ENCODE measurements at places on chromosomes 4 and X.

DNA sequence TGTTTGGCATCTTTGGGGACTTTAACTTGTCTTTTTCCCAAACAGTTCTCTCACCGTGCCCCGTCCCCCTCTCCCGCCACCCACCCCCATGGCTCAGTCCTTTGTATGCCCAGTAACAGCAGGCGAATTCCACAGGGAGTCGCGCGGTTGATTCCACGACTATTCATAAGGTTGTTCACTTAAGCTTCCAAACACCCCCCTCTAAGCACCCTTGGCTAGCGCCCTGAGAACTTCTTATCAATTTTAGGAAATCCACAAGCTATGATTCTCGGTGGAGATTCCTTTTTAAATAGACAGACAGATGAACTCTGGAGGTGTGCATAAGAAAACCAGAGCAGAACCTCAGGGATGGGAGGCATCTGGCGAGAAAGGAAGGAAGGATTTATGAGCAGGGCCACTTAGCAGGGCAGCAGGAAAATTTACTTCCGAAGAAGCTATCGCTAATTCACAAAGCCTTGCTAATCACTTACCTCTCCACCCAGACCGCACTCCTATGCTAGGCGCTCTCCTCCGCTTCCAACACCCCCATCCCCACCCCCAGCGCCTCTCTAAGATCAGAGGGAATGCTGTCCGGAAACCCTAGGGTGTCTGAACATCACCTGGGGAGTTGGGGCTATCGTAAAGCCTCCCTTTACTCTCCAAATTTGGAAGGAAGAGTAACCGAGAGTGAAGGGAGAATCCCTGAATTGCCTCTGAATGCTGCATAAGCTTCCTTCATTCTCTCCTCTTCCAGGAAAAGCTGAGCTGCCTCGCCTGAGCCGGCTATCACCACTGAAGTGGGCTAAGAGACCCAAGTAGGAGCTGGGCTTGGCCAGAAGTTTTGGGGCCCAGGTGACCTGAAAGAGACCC is 1.7 kb downstream of the UNC5C start:
- no peak for DNase-seq

DNA sequence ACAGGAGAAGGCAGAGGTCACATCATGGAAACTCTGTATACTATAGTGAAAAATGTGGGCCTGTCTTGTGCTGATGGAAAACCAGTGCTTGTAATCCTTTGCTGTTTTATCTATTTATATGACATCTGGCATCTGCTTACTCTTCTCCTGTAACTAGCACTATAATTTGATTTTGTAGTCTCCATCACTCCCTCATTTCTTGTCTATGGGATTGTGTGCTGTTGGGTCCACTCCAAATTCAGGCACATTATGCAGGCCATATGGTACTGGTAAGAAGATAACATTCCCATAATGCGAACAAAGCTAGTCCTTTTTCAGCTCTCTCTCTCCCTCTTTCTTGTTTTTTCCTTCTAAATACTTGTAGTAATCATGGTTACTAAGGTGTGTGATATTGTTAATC is 581.2 kb upstream of the IGFBP7 start:
- no peak for DNase-seq

- DNase-seq: no peak
These were observed 129.4 kb downstream of the RASL11B start for GRCh38 chr4:52991472-52991871.

GRCh38 chrX:81259714-81260395 is 58.0 kb downstream of the SH3BGRL start:
- DNase-seq: no peak

DNA sequence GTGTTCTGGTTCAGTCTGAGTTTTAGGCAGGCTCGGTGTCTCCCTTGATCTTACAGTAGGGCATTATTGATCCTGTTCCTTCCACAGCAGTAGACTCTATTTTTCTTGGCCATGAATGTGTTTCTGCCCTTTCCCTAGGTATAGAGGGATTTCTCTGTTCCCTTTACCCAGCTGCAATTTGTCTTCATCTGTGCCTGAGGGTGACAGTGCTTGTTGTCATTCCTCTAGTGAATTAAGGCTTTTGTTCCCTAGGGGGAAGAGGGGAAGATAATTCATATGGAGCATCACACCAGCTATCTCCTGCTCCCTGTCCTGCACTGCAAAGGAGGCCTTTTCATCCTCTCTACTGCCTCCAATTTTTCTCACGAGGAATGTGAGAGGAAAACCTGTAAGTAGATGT is 39.7 kb upstream of the CXorf51A start:
- no peak for DNase-seq

Data from kidney glomerular epithelial cell (primary cell).